Foreskin keratinocyte (primary cell): ENCODE measurements at places on chromosomes 6 and 20. TPM values are rescaled to one million over a fixed set of nuclear protein-coding genes. Genes with fewer than 3 reads are reported as not detected.

DNA sequence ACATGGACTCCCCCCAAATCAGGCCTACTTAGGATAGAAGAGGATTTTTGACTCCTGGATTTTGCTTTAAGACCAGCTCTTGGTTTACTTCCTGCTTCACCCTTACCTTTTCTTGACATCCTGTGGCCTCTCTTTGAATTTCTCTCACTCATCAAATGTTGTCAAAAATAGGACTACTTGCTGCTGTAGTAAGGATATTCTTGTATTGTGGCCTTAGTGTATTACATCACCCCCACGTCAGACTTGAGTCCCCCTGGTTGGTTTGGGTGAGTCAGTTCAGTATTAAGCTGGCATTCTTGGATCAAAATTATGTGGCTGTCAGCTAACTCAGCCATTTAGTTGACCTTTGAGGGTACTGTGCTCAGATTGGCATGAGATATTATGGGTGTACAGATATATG, 1.1 kb downstream of the TPX2 start:
- DNase-seq, result peak; percentile 39

DNA sequence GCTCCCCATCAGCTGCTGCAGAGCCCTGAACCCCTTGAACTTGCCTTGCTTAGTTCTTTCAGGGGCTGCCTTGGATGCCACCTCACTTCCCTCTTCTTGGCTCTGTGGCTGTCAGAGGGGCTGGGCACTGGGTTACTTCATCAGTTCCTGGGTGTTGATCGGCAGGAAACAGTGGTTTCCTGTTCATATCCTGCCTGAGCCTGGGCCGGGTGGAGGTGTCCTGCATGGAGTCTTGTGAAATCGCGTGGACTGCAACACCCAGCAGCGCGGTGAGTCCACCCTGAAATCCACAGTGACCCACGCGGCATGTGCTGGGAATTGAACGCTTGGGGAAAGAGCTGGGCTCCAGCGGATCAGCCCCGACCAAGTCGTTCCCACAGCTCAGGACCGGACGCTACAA, 97.5 kb downstream of the CDH26 start:
- no peak for DNase-seq

DNA sequence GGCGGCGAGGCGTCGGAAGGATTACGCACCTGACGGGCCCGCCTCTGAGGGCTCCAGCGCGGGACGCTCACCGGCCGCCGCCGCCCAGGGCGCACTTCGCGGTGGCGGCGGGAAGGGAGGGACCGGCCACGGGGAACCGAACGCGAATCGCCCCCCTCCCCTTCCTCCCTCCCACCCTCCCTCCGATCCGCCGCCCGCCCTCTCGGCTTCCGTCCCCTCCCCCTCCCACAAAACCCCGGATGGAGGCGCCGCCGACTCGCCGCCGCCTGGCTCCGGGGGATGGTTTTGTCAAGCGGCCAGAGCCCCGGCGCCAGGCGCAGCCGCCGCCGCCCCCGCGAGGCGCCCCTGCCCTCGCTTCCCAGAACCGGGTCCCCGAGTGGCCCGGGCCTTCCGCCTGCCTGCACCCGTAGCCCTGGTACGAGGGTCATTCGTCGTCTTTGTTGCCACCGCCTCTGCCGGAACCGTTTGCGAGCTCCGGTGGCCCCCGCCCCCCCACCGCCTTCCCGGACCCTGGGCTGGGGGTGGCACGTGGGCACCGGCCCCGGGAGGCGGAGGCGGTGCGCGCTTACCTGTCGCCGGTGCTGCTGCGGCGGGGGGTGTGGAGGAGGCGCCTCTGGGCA, 398 bp downstream of the ZBTB2 start:
- DNase-seq, result no peak

DNA sequence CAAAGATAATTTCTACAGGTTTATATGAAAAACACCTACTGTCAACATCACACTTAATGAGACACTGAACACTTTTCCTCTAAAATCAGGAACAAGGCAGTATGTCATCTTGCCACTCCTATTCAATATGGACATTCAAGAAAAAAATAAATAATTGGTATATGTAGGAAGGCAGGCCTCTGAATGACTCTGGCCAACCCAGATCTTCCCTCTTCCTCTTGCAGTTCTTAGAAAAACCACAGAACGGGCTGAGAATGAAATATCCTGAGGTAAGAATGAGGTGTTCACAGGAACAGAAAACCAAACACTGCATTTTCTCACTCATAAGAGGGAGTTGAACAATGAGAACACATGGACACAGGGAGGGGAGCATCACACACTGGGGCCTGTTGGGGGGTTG, 1207.2 kb upstream of the CITED2 start:
- no peak for DNase-seq

The CDSN gene
- total RNA-seq, result 0.88 and 1.3 TPM in 2 replicates

The NKAIN2 gene
- total RNA-seq, result not detected in 2 replicates
